Smooth muscle cell of the umbilical artery (primary cell): ENCODE measurements at places on chromosomes 4 and X. TPM values are rescaled to one million over a fixed set of nuclear protein-coding genes. Genes with fewer than 3 reads are reported as not detected.

PAGE4 gene
- not detected in 2 replicates for total RNA-seq

CXCL6 gene
- 47.2 and 149 TPM in 2 replicates for total RNA-seq

SRPX gene
- total RNA-seq, result 94.4 and 124 TPM in 2 replicates

GPR143 gene
- total RNA-seq, result 0.28 and 1.5 TPM in 2 replicates

PPARGC1A gene
- total RNA-seq, result 0.05 TPM in 1 of 2 replicates, not detected in the other

KIF4A gene
- total RNA-seq, result 1.2 and 10.9 TPM in 2 replicates

GUCY1A1 gene
- 0.78 and 2.1 TPM in 2 replicates for total RNA-seq
